ENCODE measurements at places on chromosomes 11 and 22.

- no peak for DNase-seq
Observed at GRCh38 chr11:135009125-135009524, 597.1 kb upstream of the B3GAT1 start.

GRCh38 chr22:47100646-47101200, 338.3 kb downstream of the TBC1D22A start:
- no peak for DNase-seq

- no peak for DNase-seq
Observed at GRCh38 chr22:29702000-29702930, 17.5 kb upstream of the CABP7 start.

GRCh38 chr11:84790849-84791427, 836.2 kb downstream of the DLG2 start:
- no peak for DNase-seq

DNA sequence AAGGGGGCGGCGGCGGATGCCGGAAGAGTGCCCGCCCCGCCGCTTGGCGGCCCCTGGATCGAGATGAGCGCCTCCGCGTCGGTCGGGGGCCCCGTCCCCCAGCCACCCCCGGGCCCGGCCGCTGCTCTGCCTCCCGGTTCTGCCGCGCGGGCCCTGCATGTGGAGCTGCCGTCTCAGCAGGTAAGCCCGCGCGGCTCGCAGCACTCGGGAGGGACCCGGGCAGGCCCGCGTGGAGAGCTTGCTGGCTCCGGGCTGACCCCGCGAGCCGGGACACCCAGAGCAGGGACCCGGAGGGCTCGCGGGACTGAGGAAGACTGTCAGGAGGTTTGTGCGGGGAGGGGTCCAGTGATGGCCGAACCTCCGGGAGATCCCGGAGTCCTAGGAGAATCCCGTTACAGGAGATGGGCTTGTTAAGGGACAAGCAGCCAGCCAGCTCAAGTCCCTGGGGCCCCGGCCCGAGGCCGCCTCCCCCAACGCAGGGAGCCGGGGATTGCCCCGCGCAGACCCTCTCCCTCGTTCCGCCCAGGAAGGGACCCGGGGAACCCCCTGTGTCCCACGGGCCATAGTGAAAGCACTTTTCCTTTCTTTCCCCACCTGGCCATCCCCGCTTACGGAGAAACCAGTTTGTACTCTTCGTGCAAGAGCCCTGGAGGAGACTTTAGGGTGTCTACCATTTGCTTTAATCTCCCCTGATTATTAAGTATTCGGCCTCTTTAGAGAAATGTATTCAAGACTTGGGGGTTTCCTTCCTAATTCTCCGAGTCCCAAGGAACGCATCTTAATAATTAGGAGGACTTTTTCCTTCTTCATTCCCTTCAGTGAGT, 547 bp downstream of the UVRAG start:
- no peak for DNase-seq

GRCh38 chr11:77206264-77207018, 78.4 kb downstream of the MYO7A start:
- DNase-seq = no peak

DNA sequence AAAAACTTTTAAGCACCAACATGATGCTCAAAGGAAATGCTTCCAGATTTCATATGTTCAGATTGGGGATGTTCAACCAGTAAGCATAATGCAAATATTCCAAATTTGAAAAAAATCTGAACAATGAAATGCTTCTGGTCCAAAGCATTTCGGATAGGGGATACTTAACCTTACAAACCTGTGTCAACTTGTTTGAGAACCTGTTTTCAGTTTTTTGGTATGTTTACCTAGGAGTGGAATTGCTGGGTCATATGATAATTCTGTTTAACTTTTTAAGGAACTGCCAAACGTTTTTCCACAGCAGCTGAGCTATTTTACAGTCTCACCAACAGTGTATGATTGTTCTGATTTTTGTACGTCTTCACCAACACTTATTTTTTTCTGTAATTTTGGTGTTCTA, 23.7 kb downstream of the FAR1 start:
- no peak for DNase-seq

DNA sequence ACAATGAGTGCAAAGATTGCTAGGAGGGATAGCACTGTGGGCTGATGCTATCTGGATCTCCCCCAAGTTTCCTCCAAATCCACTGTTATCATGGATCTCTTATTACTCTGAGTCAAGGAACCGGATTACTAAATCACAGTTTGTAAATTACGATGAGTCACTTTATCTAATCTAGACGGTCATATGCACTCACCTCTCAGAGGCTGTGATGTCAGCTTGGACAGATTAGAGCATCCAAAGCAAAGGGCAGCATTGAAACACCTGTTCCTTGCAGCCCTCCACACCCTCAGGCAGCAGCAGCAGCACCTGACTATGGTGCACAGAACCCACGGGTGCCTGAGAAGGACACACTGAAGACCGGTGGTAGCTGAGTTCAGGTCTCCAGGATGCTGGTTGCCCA, 14.0 kb upstream of the POU2AF1 start:
- DNase-seq = no peak

DNA sequence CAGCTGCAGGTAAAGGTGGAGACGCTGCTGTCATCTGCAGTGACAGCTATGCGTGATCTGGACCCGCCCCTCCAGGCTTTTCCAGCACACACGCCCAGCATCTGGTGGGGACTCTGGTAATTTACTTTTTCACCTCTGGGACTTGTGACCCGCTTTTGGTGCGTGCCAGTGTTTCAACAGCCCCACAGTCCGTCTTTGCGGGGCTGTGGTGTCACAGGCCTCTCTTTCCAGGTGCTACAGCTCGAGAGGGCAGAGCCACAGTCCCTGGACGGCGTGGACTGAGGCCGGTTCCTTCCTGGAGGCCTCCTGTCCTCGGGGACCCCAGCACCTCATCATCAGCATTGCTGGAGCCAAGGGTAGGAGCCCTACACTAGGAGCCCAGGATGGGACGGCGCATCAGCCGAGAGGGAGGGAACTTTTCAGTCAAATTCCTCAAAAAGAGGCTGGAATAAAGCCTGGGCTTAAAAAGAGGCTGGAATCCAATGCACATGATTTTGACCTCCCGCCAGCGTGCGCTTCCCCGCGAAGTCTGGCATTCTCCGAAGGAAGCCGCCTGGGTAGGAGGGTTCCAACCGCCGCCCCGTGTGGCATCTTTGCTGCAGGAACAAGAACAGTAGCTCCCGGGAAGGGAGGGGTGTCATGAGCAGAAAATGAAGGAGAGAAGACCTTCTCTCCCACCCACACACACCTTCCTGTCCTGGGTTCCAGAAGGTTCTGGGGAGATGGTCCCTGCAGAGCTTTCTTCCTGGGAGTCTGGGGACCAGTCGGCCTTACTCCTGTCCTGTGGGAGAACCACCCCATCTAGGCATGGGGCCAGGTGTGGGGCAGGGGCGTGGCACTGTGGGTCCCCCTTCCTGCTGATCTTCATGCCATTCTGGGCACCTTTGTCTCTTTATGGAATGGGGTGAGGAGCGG, 25.7 kb upstream of the KRTAP5-7 start:
- DNase-seq = no peak

DNA sequence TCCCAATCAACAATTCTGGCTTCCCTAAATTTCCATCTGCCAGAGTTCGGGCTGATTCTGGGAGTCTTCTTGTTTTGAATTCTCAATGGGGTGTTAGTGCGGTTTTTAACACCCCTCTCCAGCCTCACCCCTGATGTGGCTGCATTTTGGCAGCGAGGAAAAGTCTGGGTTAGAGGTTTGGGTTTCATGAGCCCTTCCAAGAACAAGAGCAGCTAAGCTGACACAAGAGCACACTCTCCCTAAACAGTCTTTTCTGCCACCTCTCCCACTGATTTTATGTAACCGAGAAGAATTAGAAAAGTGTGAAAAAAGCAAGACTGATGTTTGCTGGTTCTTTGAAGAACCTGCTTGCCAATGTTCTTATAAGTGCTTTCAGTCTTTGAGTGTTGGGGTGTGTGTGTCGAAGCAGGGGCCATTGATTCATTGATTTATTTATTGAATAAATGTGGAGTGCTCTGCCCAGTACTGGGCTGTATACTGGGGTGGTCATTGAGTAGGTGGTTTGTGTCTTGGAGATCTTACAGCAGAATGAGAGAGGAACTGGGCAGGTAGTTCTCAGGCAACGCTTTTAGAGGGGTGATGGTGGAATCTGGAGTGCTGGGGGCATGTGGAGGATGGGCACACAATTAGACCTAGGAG, 101.5 kb downstream of the TRAF6 start:
- DNase-seq = no peak

DNA sequence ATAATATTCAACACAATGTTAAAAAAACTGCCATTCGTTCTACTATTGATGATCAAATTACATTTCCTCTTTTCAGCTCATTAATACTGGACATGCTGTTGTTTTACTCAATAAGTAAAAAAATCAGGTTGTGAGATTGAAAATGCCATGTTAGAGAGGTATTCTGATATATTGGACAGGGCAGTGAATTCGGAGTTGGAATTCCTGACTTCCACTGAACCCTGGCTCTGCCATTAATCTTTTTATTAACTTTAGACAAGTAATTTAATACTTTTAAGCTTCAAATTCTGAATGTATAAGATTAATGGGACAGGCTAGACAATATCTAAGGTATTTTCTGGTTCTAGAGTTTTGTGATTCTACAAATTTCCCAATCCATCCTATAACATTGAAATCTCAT, 12.2 kb upstream of the NOX4 start:
- no peak for DNase-seq

- no peak for DNase-seq
Observed at GRCh38 chr11:66904561-66904960, 47.7 kb downstream of the LRFN4 start.

- DNase-seq = no peak
Observed at GRCh38 chr11:17611049-17611448, 64.0 kb downstream of the OTOG start.

DNA sequence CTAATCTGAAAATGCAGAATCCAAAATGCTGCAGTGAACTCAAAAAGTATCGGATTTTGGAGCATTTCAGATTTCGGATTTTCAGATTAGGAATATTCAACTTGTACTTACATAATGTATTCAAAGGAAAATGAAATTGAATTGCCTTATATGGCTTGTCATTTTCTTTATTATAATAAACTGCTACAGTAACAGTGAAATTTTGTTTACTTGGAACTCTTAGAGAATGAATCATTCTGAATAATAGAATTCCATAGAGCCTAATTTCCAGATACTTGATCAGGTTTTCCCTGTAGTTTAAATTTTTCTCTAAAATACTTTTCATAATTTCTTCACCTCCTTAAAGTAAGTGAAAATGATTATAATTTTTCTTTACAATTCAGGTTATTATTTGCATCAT, 17.3 kb downstream of the TTC17 start:
- no peak for DNase-seq

- DNase-seq = no peak
Observed at GRCh38 chr22:20015187-20015625, 1.4 kb downstream of the ARVCF start.

- no peak for DNase-seq
Observed at GRCh38 chr11:34243600-34244464, 114.0 kb downstream of the ABTB2 start.

DNA sequence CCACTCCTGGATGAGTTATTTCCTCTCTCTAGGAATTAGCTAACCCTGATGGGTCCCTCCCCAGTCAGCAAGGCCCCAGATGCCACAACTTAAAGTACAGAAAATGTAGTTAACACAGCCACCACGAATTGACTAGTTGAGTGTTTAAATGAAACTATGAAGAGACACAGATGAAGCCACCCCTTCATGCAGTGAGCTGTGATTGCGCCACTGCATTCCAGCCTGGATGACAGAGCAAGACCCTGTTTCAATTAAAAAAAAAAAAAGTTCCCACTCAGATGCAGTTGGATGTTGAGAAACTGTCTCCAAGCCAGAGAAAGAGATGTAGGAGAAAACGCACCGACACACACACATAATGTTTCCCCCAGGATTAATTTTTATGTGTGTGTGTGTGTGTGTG, 53.3 kb downstream of the SCN3B start:
- no peak for DNase-seq

- DNase-seq = no peak
Observed at GRCh38 chr22:49724030-49724892, 103.4 kb downstream of the BRD1 start.

DNA sequence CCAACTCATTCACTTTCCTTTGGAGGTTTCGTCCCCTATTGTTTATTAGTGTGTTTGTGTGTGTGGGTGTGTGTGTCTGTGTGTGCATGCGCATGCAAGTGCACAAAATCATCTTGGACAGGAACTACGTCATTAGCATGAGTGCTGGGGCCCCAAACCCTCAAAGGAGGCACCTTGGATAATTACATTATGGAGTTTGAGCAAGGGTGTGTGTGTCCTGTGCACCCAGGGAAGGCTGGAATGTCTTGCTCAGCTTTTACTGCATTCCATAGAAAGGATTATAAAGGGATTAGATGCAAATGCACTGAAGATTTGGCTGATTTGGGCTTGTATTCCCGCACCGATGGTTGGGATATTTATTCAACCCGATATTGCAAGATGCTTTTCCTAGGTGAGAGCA, 203.4 kb upstream of the NAV2 start:
- DNase-seq = no peak

GRCh38 chr22:23850136-23850611, 7.5 kb upstream of the SLC2A11 start:
- DNase-seq = no peak

DNA sequence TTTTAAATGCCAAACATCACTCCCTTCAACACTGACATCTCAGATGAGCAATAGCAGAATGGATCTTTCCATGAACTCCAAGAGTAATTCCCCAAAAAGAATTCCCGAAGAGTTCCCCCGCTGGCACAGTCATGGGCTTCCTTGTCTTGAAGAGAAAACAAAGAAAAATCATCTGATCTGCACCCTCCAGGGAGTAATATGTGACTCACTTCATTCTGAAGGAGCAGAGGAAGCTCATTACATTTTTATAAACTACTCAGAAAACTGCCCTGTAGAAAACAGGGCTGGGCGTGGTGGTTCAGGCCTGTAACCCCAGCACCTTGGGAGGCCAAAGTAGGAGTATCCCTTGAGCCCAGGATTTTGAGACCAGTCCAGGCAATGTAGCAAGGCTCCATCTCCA, 35.7 kb downstream of the CELSR1 start:
- DNase-seq = no peak

DNA sequence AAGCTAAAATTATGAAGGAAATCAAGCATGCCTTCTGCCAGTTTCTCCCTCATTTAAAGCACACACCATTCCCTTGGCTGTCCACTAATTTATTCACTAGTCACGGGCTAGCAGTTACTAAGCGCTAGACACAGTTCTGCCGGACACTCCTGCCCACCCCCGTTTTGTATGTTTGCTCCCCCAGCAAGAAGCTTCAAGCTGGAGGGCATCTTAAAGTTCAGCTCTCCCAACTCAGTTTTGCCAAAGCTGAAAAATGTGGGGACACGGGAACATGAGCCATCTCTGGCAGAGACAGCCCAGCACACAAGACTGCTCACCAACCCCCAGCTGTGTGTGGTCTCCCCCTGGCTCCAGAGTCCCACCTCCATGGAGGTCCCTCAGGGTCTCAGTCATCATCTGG, 263.6 kb downstream of the BRD1 start:
- no peak for DNase-seq

GRCh38 chr22:35375526-35375925, 5.4 kb upstream of the HMOX1 start:
- no peak for DNase-seq

All from nucleus accumbens (tissue), 56 donors.